ENCODE measurements at places on chromosomes 2 and 18.
A peak's percentile ranks its signal among the peaks of the same experiment; 100 is the strongest.

- peak; percentile 31 for DNase-seq
Measured at GRCh38 chr2:219430633-219431615, 3.7 kb upstream of the SPEG start.

GRCh38 chr2:174444761-174445160 lies 42.1 kb downstream of the GPR155 start:
- no peak for DNase-seq

DNA sequence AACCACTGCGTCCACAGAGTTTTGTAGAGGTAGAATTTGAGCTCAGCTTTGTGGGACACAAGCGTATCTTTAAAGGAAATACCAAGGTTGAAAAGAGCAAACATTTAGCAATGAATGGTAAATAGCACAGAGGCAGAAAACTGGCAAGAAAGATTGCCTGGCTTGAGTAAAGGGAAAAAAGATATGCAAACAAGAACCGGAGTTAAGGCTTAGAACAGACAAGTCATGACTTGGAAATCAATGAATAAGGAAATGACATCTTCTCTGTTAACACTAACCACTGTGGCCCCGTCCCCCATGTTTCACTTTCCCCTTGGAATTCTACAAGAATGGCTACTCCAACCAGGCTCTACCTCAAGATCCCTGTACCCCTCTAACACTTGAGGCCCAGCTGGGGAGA lies 3.8 kb downstream of the STAM2 start:
- no peak for DNase-seq

- no peak for DNase-seq
Measured at GRCh38 chr2:215619022-215619958, 183.4 kb upstream of the FN1 start.

- DNase-seq = no peak
Measured at GRCh38 chr18:77052983-77053309, 79.6 kb downstream of the MBP start.
